ENCODE measurements at places on chromosomes 3 and 15.

DNA sequence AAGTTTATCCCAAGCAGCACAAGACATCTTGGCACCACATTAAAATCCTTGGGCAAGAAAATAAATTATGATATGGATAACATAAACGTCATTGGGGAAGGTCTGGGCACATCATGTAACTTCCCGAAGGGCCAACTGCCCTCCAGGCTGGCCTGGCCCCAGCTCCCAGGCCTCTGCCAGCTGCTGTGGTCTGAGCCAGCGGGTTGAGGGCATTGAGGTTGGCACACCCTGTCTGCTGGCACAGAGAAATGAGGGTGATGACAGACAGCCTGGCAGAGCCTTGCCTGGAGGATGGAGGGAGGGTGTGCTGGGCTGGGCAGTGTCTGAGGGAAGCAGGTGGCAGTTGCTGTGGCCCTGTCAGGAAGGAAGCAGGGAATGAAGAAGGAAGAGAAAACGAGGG, 3.3 kb upstream of the RBSN start:
- no peak for DNase-seq

DNA sequence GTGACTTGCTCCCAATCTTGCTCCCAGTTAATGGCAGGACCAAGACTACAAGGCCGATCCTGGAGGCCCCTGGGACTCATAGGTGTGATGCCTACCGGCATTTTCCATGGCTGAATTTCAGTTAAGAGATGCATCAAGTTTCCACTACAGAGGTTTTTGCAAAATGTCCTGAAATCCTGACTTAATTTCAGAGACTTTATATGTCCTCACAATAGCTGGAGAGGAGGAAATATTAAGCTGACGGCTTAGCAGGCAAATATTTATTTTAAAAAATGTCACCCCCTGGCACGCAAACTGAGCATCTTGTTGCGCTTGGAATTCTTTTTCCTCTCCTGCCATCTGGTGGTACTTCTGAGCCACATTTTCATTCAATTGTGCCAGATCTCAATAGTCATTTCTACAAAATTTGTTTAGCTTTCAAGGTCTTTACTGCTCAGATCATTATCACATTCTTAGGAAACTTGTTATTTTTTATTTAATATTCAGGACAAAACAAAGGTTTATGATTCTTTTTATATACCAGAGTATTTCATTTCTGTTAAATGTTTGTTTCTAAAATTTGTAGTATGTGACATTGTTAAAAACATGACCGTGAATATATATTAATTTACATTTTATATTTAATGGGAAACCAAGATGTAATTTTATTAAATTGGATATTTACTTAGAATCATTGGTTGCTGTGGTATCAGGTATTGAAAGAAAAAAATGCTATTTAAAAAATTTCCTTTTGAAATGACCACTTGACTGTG, 189.2 kb upstream of the THRB start:
- no peak for DNase-seq

DNA sequence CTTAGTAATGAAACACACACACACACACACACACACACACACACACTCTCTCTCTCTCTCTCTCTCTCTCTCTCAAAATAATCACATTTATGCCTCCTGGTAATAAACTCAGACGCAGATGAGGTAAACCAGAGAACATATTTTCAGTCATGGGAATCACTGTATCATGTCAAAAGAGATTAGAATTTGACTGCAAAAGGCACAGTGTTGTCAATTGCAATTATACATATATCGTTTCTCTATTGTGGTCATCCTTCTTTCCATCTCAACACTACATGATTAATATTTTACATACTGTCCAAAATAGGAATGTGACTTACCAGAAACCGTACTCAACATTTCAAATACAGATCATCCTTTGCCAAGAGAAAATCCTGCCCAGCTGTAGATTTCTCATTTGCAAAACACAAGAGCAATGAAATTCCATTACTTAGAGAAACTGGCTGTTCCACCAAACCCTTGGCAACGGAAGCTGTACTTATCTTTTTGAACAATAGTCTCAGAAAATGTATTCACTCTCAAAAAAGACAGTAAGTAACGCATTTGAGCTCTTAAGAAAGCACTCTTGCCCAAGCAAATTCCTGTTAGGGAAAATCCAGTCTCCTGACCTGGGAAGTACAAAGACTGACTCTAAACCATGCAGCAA, 24.3 kb downstream of the PDZRN3 start:
- no peak for DNase-seq

DNA sequence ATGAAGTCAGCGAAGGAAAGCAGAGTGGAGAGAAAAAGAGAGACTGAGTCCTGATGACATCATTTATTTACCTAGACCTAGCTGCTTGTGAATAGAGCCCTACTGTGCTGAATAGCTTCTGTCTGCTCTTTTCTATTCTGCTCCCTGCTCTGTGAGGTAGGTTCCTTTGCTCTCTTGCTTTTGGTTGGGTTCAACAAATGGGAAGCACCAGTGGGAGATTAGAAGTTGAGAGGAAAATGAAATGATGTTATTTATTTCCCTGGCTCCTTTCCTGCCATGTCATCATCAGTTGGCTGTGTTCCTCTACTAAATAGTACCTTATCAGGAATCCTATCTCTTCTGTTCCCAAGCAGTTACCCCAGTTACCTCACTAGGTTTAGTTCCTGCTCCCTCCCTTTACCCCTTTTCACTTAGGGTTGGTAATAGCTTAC, 23.5 kb downstream of the DTWD1 start:
- DNase-seq: no peak

DNA sequence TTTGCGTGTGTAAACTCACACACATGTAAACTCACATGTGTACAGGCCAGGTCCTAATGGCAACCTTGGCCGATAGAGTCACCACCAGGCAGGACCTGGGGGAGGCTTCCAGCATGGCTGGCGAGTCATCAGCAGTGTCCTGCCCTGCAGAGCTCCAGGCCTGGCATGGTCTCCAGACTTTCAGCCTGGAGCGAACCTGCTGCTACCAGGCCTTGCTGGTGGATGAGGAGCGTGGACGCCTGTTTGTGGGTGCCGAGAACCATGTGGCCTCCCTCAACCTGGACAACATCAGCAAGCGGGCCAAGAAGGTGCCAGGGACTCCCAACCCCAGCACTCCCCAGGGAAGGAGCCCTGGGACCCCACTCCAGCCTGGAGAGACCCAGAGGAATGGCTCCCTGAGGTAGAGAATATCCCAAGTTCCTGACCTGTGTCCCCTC, 1.0 kb downstream of the SEMA3B start:
- DNase-seq: no peak

DNA sequence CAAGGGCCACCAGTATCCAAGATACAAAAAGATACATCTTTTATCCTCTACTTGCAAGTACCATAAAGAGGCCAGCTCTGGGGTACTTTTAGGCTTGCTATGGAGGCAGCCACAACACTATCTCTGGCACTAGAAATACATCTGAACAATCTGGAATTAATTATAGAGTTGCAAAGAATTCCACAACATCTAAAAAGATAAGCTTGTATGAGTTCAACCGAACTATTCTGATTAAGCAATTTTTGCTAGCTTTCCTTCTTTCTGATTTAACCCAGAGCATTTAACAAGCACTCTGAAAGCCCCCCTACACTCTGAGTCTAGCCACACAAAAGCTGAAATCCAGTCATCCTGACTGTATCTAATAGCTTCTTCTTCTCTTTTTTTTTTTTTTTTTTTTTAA, 95.4 kb downstream of the FRMD5 start:
- no peak for DNase-seq

- DNase-seq: no peak
These were observed 16.9 kb downstream of the RFTN1 start for GRCh38 chr3:16496408-16497222.

DNA sequence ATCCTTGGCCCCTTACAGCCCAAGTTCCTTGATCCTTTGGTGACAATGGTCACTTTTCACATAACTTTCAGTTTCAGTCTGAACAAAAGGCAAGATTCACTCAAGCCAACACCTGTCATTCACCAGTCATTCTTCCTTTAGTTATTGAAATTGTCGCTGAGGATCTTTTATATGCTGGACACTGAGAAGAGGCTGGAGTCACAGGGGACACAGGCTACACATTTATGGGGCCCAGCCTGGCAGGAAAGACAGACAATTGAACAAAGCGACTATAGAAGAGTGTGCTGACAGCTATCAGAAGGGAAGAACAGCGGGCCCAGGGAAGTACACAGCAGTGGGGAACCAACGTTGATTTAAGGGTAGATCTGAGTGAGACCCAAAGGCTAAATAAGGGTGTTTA, 69.8 kb upstream of the PROK2 start:
- DNase-seq: no peak

DNA sequence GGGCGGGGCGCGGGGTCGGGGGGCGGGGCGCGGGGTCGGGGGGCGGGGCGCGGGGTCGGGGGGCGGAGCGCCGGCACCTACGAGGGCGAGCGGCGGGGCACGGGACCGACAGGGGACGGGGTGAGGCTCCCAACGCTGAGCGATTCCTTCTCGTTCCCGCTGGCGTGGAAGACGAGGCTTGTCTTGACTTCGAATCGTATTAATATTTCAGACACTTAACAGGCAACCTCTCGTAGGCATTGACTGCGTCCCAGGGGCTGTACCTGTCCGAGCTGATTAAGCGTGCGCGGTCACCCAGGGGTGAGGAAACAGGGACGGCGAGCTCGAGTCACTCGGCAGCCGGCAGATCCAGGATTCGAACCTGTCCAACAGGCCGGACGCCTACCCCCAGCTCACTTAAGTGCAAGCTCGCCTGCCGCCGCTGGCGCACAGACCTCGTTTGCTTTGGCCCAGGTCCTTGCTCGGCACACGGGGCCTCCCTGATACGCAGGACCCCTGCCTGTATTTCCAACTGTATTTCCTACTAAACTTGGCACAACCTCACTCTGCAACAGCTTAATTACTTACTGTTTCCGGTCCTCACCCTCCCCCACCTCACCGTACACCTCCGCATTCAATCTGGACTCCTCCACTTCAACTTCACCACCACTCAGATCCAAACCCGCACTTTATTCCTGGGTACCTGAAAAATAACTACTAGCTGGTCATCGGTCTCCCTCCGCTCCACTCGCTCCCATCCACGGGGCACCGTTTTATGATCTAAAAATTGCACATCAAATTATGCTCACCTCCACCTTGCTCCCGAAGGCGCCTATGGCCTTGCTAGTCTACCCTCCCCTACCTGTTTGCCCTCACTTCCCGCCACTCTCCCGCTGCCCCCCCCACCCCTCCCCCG, 722 bp upstream of the ZXDC start:
- DNase-seq: no peak

GRCh38 chr15:35394416-35394815, 151.5 kb downstream of the DPH6 start:
- DNase-seq: no peak

- no peak for DNase-seq
These were observed 13.4 kb downstream of the TRAIP start for GRCh38 chr3:49842843-49843517.

- DNase-seq: no peak
These were observed 30.8 kb downstream of the P2RY1 start for GRCh38 chr3:152865668-152866245.
